Amygdala (tissue), 56 donors: ENCODE measurements at places on chromosomes 6 and 20.

DNA sequence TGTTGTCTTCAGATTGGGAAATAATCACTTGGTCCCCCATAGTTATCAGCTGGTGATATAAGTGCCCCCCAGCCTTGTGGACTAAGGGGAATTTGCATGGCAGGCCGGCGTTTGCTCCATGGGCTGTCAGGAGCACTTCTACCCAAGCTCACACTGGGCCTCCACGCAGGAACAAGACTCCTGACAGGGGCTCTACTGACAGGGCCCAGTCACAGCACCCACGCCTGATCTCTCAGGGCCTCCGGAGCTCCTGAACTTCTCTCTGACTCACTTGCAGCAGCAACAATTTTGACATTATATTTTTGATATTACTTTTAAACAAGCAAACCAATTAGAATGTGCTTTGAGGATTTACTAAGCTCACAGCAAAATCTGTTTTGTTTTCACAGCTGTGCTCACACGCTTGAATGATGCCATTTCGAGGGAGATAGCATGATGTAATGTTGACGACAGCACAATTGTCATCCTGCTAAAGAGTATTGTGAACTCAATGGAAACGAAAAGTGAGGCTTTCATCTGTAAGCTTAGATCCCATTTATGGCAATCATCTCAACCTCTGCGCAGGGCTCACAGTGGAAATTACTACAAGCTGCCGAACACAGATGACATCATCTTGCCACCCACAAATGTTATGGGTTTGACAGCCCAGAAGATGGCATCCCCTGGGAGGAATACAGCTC lies 28.7 kb upstream of the TXNDC5 start:
- DNase-seq, result no peak

DNA sequence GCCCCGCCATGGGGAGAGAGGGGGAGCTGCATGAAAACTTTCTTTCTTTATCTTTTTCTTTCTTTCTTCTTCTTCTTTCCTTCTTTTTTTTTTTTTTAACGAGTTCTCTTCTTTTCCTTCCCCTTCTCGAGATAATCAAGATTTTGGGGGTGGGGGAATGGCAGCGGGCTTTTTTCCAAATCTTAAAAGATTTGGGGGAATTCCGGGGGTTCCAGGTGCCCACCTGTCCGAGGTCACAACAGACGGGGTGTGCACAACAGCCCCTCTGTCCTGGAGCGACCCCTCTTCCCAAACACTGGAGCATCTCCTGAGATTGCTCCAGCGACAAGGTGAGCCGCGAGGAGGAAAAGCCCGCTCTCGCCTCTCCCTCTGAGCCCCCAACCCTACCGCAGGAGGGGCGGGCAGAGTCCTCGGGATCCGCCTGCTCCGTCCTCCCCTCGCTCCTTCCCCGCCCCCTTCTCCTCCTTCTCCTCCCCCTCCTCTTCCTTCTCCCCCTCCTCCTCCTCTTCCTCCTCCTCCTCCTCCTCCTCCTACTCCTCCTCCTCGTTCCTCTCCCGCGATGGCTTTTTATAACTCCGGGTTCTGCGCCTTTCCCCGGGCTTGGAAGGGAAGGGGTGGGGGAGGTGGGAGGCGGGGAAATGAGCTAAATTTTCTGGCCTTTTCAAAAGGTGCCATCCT lies 689 bp upstream of the KCNB1 start:
- no peak for DNase-seq

- no peak for DNase-seq
These were observed 13.5 kb downstream of the ZHX3 start for GRCh38 chr20:41304002-41304401.

DNA sequence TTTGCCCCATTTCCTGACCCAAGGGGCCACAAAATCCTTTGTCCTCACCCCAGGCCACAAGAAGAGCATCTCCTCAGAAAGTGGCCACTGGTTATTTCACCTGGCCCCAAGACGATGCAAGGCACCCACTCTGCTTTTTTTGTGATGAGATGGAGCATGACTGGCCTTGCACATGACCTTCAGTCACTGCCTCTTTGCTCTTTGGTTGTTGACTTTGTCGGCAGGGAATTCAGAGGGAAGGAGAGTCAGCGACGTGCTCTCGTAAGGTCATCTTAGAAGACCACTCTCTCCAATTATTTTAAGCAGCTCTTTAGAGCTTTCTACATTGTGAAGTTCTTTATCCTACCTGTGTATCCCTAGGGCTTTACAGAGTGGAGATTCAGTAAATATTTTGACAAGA lies 306.7 kb downstream of the PLCB1 start:
- DNase-seq, result no peak

DNA sequence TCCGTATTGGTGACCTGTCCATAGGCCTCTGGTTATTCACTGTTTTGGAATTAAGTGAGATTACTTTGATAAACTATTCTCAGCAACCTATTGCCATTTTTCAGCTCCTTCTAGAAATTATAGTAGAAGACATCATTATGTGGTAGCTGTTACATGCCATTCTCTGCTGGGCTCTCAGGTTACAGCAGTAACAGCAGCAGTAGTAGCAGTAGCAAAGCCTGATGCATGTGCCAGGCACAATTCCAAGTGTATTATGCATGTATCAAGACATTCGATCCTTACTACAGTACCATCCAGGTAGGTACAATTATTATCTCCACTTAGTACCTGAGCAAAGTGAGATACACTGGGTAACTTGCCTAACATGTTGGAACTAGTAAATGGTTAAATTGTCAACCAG lies 74.3 kb downstream of the RPS12 start:
- DNase-seq, result no peak
